NCI-H2171 treated with DMSO at 0.1 percent for 48 hours (cell line): ENCODE measurements at places on chromosomes 5 and 9.

- no peak for DNase-seq
Measured at GRCh38 chr9:84241817-84242373, 98.7 kb downstream of the SLC28A3 start.

GRCh38 chr5:64972591-64972990, 203.9 kb downstream of the CWC27 start:
- no peak for DNase-seq

- no peak for DNase-seq
Measured at GRCh38 chr5:133051061-133051541, 712 bp upstream of the HSPA4 start.

GRCh38 chr5:95081500-95081960, 203.4 kb downstream of the MCTP1 start:
- DNase-seq, result no peak

GRCh38 chr5:104421431-104421830, 858.8 kb upstream of the NUDT12 start:
- DNase-seq, result no peak

DNA sequence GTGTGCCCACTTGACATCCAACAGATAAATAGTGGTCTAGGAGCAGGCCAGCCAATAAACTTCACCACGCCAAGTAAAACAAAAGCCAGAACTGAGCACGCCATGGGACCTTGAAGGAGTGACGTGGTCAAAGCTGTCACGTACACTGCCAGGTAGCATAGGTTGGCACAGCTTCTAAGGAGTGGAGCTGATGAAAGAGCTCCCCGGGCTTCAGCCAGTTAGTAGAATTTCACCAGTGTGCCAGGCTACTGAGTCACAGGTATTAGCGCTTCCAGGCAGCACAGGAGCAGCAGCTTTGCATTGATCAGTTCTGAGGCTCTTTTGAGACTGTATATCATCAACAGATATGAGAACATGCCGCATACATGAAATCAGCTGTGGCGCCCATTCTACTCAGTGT, 19.4 kb downstream of the VLDLR start:
- no peak for DNase-seq

DNA sequence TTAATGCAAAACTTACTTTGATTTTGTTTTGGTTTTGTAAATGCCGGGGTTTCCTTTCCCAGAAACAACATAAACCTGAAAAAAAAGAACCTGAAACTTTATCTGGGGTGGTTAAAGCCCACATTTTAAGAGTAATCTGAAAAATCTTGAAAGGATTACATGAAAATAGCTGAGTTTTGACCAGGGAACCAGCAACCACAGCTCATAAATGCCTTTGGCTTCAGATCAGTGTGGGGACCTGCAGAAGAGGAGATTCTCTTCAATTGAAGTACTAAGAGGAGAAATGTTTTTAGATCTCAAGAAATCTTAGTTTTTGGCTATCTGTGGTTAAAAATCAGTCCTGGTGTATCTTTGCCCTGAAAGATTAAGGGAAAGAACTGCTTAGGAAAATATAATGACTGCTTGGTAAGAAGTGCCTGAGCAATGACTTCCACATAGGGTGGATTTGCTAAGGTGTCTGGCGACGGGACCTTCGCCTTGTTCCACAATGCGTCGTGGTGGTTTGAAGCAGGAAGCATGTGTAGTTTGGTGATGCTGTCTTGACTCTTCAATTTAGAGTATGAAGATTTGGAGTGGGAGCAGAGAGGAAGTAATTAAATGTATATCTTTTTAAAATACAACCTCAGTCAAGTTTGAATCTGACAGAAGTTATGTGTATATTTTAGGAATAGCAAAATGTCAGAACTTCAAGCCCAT, 186.5 kb downstream of the MAN2A1 start:
- DNase-seq, result no peak

DNA sequence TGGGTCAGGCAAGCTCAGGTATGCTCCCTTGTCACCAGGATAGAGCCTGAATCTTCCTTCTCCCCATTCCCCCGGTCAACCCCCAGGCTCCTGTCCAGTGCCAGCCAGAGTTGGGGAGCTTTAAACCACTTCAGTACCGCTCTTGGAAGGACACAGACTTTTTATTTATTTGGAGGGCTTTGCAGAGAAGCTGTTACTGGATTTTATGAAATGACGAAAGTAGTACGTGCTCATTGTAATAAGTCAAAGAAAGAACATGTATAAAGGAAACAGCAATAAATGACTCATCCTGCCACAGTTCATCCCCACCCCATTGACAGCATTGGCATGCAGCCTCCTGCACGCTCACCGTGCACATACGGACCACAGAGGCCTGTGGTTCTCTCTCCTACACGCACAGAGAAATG, 230.3 kb downstream of the AUH start:
- DNase-seq, result no peak

GRCh38 chr5:57368010-57368409, 114.6 kb downstream of the ACTBL2 start:
- DNase-seq, result no peak

DNA sequence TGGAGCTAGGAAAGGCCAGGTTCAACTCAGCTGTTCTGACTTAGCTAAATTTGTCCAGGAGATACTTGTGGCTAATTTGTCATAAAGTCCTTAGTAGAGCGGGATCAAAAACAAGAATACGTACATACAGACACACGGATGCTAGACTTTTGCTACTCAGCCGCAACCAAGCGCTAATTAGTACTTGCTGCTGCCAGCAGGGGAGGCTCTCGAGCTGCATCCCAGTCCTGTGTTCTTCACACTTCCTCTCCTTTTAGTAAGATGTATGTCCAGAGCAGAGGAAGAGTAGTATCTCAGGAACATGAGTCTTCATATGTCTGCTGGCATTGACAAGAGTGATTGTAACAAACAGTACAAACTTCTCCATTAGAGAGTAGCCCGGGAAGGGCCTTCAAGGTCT, 58.3 kb downstream of the CYFIP2 start:
- no peak for DNase-seq

GRCh38 chr9:74140141-74140540, 357.0 kb upstream of the RORB start:
- no peak for DNase-seq

DNA sequence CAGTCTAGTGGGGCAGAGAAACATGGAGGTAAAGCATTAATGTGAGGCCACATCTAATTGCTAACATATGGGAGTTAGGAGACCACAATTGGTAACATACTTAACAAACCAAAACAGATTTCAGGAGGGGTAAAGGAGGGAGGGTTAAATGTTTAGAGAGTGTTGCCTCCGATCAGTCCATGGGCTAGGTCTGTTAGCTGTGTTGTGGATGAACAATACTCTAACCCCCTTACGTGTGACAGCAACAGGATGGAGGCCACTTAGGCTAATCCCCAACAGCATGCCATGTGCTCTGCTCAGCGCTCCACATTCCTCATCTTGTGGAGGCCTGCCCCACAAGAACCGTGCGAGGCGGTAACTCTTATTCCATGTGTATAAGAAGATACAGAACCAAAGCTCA, 167.0 kb downstream of the CRB2 start:
- DNase-seq, result no peak

DNA sequence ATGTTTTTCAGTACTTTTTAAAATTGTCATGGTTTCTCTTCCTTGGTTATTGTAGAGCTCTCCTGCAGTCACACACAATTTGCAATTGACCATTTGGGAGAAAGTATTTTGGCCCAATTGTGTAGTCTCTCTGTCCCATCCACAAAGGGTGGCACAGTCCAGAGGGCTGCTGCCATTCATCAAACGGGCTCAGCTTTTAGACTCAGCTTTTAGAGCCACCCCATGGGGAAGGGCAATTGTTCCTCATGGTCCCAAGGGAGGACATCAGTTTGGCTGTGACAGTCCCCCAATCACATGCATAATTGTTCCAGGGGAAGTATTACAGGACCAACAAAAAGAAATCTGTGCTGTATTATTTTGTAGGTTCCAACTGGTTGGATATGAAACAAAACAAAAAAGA, 207.6 kb downstream of the ZNF462 start:
- no peak for DNase-seq

DNA sequence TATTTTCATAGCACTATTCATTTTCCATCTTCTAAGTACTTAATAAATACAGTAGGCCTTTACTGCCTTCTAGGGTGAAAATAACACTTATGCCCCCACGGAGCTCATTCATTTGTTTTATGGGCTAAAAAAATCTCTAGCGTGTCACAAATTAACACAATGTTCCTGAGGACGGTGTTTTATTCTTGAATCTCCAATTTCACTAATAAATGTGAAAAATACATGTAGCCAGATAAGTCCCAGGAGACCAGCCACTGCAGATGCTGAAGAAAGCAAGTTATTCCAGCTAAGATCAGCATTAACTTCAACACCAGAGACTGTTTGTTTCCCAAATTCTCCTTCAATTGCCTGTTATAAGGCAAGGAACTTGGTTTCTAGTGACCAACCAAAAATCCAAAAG, 102.3 kb downstream of the MARCHF3 start:
- no peak for DNase-seq

GRCh38 chr5:132850066-132850465, 16.2 kb downstream of the GDF9 start:
- DNase-seq, result no peak

DNA sequence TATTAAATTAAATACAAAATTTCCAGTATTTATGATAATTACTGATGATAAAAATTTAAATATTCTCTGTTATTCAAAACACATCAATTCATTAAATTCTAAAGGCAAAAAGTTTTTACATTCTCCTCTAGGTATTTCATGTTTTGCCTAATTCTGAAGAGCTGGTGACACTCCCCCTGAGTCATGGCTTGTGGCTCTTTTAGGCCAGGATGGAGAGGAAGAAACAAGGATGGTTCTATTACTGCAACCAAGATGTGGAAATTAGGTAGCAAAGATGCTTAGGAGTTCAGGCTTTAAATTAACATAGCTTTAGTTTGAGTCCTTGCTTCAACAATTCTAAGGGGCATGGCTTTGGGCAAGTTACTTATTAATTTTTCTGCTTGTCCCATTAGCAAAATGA, 1295.8 kb downstream of the EFNA5 start:
- no peak for DNase-seq

DNA sequence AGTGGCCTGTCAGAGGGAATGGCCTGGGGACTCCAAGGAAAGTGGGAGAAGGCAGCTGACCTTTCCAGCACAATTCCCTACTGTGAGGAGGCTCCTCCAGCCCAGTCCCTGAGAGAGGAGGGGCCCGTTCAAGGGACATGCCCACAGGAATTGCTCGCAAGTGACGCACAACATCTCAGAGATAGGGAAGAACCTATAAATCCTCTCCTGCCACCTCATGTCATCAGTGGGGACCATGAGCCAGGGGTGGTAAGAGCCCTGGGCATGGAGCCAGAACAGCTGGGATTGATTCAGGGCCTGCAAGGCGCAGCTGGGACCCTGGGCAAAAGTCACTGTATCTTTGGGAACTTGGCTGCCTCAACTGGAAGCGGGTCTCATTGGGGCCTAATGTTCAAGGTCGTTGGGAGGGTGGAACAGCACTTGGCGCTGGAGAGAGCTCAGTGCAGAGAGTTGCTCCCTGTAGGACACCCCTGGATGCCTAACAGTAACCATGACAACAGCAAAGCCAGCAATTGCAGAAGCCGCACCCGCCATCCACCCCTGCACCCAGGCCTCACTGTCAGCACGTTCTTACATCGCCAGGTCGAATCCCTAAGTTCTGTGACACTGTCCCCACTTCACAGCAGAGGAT, 41.3 kb upstream of the ORM1 start:
- peak; percentile 79 for DNase-seq

GRCh38 chr5:113020461-113021273, 44.1 kb downstream of the DCP2 start:
- no peak for DNase-seq

DNA sequence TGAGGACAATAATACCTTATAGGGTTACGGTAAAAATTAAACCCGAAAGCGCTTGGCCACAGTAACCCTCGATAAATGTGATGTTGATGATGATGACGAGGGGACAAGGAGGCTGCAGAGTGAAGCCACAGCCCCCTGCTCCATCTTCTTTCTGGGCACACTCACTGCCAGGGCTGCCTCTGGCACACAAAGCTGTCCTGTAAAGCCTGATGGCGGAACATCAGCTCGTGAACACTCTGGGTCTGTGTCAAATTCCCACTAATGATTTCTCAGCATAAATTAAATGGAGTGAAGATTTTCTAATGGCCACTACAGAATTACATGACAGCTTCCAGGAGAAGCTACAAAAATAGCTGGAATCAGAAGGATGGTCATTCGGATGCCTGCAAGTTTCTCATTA, 142.2 kb downstream of the TTLL11 start:
- DNase-seq, result no peak

GRCh38 chr5:118302786-118303185, 685.6 kb downstream of the DTWD2 start:
- DNase-seq, result no peak

DNA sequence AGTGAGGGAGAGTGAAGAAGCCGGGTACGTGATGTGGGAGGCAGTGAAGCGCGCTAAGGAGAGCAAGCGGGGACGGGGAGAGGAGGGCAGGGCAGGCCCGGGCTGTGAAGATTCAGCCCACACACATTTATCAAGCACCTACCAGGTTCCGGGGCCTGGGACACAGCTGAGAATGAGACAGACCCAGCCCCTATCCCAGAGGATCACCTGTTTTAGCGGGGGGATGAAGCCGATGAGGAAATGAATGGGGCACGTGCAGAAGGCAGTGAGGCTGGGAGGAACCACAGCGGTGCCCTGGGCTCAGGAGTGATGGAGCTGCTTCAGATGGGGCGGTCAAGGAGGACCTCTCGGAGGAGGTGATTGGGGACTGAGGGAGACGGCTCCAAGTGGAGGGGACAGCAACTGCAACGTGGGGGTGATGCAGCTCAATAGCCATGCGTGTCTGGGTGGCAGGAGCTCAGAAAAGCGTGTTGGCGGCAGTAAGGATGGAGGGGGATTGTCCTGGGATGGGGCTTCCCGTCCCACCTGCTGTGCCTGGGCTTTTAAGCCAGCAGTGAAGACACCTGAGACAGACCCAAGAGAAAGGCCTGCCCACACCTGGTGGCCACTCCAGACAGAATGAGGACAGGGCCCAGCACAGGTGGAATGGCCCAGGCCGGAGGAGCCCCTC, 77.5 kb upstream of the UNC5A start:
- DNase-seq, result peak; percentile 12

DNA sequence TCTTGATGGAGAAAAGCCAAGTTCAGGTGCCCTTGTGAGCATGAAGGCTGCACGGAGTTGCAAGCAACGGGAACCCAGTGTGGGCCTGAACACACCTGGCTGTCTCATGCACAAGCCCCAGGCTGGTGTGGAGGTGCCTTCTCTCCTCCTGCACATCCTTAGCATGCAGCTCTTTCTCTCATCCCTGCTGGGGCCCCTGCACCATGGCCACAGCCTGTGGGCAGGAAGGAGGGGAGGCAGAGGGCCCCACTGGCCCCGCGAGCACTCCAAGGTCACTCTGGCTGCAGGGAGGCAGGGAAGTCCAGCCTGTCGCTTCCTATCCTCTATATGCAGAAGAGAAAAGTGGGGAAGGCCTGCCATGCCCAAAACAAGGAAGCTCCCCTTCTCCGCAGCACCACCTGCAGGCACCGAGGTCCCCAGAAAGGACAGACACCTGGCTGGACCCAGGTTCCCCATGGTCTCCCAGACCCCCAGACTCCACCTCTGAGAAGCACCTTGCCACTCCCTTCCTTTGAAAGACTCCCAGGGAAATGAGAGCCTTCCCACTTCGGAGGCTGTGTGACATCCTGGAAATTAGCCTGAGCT, 18.6 kb downstream of the STKLD1 start:
- DNase-seq, result no peak
